SK-N-SH (cell line): ENCODE measurements at places on chromosomes 13 and 19. TPM values are rescaled to one million over a fixed set of nuclear protein-coding genes. Genes with fewer than 3 reads are reported as not detected.

DNA sequence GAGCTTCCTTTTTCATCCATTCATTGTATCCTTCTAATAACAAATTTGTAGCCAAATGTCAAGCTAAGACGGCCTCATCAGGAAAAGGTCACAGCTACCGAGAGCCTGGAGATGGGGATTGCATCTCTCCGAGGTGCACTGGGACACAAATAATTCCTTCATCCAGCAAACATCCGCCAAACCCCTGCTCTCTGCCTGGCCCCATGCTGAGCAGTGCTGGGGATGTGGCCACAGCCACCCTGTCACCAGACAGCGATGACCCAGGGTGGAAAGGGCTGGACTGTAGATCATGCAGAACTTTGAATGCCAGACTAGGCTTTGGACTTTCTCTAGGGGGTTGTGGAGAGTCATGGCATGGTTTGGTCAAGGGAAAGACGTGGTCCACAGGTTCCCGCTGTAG, 1.9 kb downstream of the TOMM40 start:
- no peak for DNase-seq

The TNFSF9 gene
- 9.9 and 10.7 TPM in 2 replicates for polyA plus RNA-seq

GRCh38 chr13:26682606-26683005, 78.0 kb downstream of the GPR12 start:
- DNase-seq, result no peak

The WDR87 gene
- not detected in 2 replicates for polyA plus RNA-seq

DNA sequence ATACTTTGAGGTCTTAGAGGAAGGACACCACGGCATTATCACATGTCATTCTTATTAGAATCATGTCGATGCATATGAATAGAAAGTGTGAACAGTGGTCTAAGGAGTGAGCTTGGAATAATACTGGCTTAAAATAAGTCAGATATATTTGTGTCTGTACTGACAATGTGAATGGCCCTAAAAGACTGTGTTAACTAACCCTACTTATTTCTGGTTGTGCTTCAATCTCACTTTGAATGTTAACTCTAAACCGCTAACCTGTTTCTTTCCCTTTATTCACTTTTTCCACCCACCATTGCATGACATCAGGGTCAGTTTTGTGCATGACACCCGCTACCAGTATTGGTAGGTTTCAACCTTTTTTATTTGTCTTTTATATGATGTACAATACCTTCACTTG, 69.1 kb upstream of the RAP2A start:
- DNase-seq, result no peak
